ENCODE measurements at places on chromosomes 1 and 21. TPM values are rescaled to one million over a fixed set of nuclear protein-coding genes. Genes with fewer than 3 reads are reported as not detected.
A peak's percentile ranks its signal among the peaks of the same experiment; 100 is the strongest.

NTNG1 gene
- total RNA-seq, result 2.3 TPM

F13B gene
- not detected for total RNA-seq

COX20 gene
- total RNA-seq, result 33.1 TPM

DNA sequence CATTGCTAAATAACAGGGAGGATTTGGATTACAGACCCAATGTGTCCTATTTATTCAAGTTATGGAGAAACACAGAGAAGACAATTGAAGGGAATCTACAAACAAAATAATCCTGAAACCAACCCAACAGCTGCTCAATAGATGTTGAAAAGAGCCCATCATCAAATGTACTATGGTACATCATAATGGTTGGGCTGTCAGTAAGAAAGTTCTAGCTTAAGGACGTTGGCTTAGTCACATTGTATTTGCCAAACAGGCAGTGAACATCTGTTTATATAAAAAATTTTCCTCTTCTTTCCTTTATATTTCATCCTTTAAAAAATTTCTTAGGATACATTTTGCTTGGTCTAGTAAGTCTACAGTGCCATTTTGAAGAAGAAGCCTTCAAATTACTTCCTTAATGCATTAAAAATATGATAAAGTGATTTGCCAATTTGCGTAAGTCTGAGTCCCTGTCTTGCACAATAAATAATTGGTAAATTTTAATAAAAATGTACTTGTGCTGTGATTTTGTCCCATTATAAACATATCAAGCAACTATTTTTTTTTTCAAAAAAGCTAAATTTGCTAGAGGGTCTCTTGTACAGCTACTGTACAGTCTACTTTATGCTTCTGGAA lies 14.4 kb downstream of the MAP3K7CL start:
- no peak for DNase-seq

DNA sequence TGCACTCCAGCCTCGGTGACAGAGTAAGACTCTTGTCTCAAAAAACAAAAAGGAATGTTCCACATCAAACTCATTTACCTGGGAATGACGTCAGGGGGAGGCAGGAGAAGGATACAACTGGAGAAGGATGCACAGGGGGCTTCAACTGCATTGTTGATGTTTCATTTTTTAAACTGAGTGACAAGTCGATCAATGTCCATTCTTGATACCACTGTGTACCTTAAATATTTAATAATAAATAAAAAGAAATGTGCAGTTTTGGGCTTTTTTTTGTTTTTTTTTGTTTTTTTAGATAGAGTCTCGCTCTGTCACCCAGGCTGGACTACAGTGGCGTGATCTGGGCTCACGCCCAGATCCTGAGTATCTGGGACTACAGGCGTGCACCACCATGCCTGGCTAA lies 35.8 kb downstream of the PLEKHO1 start:
- DNase-seq, result no peak

- DNase-seq, result no peak
These were observed 205.3 kb downstream of the DAB1 start for GRCh38 chr1:57218487-57219079.

DNA sequence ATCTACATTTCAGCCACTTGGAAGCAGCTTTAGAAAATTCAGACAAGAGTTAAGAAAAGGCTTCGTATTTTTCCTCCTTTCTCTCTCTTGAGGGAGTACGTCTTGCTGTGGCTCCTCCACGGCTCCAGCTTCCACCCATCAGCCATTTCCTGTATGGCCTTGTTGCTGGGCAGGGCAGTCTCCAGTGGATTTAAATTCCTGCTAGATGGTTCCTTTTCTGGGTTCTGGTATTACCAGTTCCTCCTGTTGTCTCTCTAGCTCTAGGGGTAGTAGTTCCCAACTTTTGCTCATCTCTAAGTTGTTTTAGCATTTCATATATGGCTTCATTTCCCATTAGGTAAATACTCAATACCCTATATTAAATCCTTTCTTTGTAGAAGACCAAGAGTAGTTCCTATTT lies 1098.3 kb downstream of the ADGRL2 start:
- DNase-seq, result no peak

DNA sequence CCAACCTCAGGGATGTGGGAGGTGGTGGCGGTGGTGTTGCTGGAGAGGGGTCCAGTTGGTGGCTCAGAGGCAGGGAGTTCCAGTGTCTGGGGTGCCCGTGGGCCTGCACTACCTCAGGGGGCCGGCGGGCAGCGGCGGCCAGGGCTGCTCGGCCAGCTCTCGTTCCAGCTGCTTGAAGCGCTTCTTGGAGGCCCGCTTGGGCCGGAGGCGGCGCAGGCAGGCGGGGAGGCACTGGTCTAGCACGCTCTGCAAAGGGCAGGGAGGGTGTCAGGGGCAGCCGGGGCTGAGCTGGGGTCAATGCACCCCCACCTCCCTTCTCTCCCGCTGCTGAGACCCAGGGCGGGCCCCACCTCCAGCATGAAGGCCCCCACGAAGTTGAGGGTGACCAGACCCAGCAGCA lies 5.7 kb upstream of the MFAP2 start:
- no peak for DNase-seq

DNA sequence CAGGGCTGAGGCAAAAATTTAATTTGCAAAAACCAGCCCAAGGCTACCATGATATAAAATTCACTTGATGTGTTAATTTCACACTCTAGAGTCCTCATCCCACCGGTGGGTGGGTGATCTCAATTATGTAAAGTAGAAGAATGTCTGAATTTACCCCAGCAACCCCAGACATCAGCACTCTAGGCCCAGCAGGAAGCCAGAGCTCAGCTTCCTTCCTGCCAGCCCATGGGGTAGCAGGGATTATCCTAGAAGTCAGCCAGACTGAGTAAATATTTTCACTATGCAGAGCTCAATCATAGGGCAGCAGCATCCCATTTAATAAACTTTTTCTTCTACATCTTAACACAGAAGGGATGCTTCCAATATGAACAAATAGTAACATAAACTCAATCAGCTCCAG lies 71.0 kb downstream of the SIPA1L2 start:
- DNase-seq, result peak; percentile 44

DNA sequence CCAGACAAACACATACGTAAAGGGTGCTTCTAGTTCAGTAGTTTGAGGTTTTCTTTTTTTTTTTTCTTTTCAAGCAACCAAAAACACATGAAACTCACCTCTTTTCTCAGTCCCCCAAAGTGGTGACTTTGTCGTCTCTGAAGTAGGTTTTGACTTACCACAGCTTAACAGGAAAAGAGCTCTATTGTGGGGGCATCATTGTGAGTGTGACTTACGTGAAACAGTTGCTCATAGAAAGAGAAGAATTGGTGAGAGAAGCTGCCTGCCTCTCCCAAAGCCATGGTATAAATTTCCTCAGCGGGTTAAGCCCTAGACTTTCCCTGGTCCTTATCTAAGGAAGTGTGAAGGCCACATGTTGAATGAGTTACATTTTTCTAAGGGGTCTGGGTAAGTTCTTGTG lies 11.9 kb downstream of the FASLG start:
- DNase-seq, result no peak

DNA sequence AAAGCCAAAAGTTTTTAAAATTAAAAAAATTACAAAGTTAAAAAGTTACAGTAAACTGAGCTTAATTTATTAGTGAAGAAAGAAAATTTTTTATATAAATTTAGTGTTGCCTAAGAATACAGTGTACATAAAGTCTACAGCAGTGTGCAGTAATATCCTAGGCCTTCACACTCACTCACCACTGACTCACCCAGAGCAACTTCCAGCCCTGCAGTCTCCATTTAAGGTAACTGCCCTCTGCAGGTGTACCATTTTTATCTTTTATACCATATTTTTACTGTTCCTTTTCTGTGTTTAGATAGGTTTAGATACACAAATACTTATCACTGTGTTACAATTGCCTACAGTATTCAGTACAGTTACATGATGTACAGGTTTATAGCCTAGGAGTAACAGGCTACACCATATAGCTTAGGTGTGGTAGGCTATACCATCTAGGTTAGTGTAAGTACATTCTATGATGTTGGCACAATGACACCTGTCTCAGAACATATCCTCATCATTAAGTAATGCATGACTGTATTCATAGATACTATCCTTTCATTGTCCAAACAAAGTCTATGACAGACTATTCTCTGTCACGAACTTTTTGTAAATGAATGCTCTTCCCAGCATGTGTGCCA lies 78.6 kb upstream of the PBX1 start:
- DNase-seq, result no peak

- DNase-seq, result no peak
These were observed 19.8 kb downstream of the RPRD2 start for GRCh38 chr1:150383631-150384324.

- no peak for DNase-seq
These were observed 346.2 kb upstream of the LRRC7 start for GRCh38 chr1:69221524-69221923.
